ENCODE measurements at places on chromosomes 1 and 21.

DNA sequence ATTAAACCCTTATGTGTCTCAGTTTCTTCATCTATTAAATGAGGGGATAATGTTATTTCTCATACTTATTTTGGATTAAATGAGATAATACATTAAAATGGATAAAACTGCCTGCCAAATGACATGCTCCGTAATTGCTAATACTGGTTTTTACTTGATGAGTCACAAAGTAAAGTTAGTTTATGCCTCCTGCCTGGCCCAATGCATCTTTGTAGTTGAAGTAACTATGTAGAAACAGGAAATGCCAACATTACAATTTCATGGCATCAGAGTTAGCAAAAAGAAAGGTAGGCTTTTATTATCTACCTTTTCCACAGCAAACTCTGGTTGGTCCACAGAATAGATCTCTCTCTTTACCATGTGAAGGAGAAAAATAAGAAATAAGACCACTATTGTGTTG is 214.5 kb downstream of the TBX15 start:
- no peak for DNase-seq

DNA sequence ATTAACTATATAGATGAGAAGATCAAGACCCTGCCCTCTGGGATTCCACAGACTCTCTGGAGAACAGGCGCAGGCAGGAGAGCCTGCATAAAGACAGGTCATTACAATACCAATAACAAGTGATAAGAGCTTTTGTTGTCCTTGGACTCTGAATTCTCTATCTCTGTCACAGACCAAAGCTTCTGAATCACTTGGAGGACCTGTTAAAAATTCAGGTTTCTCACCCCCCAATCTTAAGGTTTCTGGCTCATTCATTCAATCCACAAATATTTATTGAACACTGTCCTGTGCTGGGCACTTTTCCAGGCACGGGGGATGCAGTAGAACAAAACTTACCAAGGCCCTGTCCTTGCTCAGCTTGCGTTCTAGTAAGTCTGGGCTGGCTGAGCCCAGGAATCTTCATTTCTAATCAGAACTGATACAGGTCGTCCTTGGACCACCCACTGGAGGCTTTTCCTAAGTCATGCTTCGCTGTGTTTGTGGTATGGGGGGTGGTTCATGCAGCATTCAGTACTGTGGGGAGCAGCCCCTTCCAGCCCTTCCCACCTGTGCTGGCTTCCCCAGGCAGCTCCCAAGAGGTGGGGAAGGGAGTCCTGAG is 1.4 kb downstream of the EFNA4 start:
- DNase-seq, result no peak

GRCh38 chr1:185439727-185440415 is 122.8 kb upstream of the IVNS1ABP start:
- DNase-seq, result no peak

DNA sequence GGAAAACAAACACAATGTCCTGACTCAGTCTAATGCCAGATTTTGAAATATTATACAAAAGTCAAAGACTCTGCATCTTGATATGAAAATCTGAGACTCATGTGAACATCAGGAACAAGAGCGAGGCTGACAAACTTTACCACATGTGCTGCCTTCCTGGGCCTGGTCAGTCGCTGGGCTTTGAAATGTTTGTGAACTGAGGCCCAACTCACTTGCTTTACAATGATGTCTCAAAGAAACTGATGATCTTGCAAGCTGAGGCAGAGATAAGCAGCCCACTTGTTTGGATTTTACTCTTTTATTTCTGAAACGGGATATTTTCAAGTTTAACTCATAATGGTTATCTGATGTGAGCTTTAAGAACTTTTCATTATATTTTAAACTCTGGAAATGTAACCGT is 2.1 kb downstream of the BCAR3 start:
- DNase-seq, result no peak

GRCh38 chr1:66374561-66375111 is 159.3 kb upstream of the SGIP1 start:
- DNase-seq, result no peak
